Stimulated activated CD8-positive, alpha-beta memory T cell treated with anti-CD3 and anti-CD28 coated beads, Interleukin-7, amount 100 ng/mL, for 48 hours (primary cell): ENCODE measurements at places on chromosomes 1 and 21.

DNA sequence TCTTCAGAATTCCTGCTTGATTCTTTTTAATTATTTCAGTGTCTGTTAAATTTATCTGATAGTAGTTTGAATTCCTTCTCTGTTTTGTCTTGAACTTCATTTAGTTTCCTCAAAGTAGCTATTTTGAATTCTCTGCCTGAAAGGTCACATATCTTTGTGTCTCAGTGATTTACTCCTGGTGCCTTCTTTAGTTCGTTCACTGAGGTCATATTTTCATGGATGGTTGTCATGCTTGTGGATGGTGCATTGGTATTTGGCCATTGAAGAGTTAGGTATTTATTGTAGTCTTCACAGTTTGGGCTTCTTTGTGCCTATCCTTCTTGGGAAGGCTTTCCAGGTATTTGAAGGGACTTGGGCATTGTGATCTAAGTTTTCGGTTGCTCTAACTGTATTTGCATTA, 267.9 kb downstream of the HHAT start:
- no peak for DNase-seq

- DNase-seq: no peak
Observed at GRCh38 chr1:40032240-40032891, 8.2 kb upstream of the CAP1 start.

GRCh38 chr1:206847946-206848345, 17.5 kb upstream of the IL20 start:
- no peak for DNase-seq

DNA sequence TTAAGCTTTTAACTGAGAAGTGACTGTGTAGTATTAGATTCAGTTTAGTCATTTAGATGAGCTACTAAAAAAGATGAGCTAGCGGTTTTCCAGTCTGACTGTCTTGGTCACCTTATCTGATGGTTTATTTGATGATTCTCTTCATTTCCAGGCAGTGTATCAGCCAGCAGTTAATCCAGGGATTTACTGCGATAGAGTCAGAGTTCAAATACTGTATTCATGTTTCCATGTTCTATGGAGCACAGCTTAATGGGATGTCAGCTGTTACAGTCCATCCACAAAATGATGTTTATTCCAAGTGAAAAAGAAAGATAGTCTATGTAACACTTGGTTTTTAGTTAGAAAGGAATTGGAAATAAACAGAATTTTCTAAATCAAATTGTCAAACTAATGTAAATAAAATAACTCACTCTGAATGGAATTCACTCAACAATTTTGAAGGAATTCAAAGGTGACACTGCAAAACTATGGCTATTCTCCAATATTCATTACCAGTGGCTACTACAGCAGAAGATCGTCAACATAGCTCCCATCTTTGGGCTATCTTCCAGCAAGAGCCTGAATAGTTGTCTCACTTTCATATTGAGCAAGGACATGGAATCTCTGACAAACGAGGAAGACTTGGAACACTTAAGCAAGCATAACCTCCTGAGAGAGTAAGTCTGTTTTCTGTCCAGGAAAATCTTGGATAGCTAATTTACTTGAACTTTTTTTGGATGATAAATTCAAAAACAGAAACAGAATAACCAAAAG, 54.6 kb upstream of the DPT start:
- no peak for DNase-seq

GRCh38 chr1:32431736-32432400, 33.0 kb upstream of the ZBTB8B start:
- no peak for DNase-seq

DNA sequence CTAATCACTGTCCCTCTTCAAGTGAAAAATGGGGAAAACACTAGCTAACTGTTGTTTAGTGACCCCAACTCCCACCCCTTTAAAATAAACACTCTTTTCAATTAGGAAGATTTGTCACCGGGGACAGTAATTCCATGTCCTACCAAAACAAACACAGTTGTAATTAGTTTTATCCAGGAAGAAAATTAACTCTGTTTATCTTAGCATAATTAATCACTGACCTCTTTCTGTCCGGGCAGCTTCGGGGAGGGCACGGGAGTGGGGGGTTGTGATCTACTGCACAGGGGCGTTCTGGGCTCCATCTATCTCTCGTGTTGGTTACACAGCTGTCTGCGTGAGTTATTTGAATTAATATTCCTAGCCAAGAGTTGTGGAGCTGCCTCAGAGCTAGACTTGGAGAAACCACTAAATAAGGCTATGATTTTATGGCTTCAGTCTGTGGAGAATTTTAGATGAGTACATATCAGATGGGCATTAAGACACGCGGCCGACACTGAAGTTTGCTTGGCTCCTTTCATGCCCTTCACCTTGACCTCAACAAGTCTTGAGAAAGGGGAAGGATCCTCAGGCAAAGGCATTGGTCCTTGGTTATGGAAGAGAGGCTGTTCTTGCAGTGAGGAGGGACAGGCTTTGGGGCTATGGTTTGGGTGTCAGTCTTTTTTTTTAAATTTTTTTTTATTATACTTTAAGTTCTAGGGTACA, 102.0 kb upstream of the TRABD2B start:
- no peak for DNase-seq

- DNase-seq: no peak
Observed at GRCh38 chr1:47818682-47819573, 178.3 kb downstream of the TRABD2B start.

- DNase-seq: no peak
Observed at GRCh38 chr1:96346719-96347118, 374.9 kb upstream of the PTBP2 start.

DNA sequence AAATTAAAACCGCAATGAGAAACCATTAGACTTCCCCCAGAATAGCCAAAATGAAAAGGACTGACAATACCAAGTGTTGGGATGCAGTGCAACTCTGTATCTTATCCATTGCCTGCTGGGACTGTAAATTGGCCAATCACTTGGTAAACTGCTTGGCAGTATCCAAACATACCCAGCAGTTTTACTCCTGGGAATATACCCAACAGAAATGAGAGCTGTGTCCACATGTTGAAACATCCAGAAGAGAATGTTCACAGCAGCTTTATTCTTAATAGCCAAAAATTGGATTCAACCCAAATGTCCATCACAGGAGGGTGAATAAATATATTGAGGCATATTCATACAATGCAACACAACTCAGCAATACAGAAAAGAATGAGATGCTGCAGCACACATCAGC, 13.7 kb upstream of the FAM20B start:
- no peak for DNase-seq

- no peak for DNase-seq
Observed at GRCh38 chr1:228652116-228652515, 83.2 kb upstream of the RHOU start.

DNA sequence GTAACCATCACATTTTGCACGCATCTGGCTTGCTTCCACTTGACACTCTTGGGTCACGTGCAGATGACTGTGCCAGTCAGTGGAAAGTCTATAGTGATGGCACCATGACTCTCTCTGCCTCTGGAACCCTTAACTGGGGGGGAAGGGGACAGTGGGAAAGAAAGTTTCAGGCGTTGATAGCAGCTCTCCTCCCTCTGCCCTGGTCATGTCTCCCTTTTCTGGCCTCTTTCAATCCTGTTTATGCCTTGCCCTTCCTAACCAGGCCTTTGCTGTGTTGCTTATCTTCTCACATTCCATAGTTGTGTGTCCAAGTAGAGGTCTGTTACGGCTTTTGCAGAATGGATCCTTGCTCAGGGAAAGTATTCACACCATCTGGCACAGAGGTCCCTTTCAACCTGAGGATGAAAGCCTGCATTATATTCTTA, 93.5 kb downstream of the NRDC start:
- DNase-seq: no peak

DNA sequence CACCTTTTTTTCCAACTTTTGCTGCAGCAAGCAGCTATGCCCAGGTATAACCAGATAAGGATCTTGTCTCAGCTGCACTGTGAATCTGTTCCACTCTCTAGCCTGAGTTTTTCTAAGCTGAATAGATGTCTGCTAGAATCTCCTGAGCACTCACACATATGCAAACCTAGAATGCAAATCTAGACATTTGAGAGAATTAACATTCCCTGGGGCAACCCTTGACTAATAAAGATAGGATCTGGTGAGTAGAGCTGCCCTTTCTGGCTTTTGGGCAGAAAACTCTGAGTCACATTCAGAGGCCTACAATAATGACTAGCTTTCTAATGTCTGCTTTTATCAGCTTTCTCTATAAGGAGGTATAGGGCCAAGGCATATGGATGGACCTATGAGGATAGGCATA, 61.4 kb upstream of the BARHL2 start:
- no peak for DNase-seq

GRCh38 chr1:9867408-9868243, 42.4 kb downstream of the CTNNBIP1 start:
- peak; percentile 60 for DNase-seq

GRCh38 chr1:92066321-92066720, 8.9 kb downstream of the SETSIP start:
- DNase-seq: no peak

GRCh38 chr1:63865561-63865960, 91.7 kb downstream of the ROR1 start:
- DNase-seq: no peak

- DNase-seq: no peak
Observed at GRCh38 chr1:9592510-9593075, 3.9 kb downstream of the TMEM201 start.

GRCh38 chr1:160722726-160723125, 11.1 kb upstream of the CD48 start:
- DNase-seq: no peak

- no peak for DNase-seq
Observed at GRCh38 chr1:185515696-185516095, 198.7 kb upstream of the IVNS1ABP start.

- DNase-seq: no peak
Observed at GRCh38 chr1:233815865-233816264, 88.6 kb upstream of the SLC35F3 start.

DNA sequence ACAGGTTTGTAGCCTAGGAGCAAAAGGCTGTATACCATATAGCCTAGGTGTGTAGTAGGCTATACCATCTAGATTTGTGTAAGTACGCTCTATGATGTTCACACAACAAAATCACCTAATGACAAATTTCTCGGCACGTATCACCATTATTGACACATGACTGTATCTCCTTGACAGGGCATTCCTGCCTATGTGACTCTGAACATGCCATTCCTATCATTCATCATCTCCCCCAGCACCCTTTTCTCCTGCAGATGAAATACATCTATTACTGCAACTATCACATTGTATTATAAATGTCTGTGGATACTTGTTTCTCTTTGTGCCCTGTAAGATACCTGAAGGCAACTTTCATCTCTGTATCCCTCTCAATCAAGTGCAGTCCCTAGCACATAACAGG, 29.9 kb downstream of the TP53BP2 start:
- DNase-seq: no peak

DNA sequence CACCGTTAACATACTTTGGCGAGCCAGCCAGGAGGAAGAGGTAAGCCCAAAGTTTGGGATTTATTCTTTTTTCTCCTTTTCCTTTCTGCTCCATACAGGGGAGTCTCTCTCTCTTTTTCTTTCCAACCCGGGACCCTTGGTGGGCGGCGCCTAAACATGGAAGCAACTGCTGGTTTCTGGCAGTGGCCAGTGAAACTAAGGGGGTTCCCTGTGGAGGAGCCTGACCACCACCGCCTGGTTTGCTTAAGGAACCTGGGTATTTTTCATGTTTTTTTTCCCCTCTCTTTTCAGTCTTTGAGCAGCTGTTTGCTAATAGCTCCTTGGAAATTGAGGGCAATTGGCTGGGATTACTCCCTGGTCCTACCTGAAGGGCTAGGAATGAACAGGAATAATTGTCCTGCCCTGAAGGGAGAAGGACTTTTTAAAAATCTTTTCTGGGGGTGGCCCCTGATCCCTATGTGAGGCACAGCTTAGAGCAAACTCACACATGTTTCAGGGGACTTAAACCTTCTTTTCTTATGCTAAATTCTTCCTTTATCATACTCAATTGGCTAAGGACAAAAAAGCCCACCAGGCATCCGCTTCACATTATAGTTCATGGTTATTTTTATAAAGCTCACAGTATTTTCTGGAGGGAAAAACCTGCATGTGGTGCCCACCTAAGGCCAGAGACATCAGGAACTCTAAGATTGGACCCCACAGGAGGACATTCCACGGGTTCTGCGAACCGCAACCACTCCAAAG, 61.3 kb upstream of the PLD5 start:
- no peak for DNase-seq

- no peak for DNase-seq
Observed at GRCh38 chr1:106956721-106957120, 99.8 kb upstream of the PRMT6 start.

DNA sequence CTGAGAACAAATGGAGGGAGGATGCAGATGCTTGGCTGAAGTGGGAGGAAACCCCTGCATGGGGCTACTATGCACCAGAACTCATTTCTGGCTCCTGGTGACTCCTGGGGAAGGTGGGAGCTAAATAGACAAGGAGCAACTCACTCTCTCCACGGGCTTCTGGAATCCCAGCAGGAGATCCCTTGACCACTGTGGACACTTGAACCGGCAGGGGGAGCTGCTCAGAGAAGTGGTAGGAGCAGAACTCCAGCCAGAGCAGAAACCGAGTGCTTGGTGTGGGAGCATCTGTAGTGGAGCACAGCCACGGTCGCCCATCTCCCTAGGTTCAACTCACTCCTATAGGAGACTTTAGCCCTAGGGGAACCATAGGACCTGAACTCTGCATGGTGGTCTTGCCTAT, 205.6 kb upstream of the GJB5 start:
- DNase-seq: no peak

- no peak for DNase-seq
Observed at GRCh38 chr1:36821386-36821785, 212.9 kb downstream of the GRIK3 start.

DNA sequence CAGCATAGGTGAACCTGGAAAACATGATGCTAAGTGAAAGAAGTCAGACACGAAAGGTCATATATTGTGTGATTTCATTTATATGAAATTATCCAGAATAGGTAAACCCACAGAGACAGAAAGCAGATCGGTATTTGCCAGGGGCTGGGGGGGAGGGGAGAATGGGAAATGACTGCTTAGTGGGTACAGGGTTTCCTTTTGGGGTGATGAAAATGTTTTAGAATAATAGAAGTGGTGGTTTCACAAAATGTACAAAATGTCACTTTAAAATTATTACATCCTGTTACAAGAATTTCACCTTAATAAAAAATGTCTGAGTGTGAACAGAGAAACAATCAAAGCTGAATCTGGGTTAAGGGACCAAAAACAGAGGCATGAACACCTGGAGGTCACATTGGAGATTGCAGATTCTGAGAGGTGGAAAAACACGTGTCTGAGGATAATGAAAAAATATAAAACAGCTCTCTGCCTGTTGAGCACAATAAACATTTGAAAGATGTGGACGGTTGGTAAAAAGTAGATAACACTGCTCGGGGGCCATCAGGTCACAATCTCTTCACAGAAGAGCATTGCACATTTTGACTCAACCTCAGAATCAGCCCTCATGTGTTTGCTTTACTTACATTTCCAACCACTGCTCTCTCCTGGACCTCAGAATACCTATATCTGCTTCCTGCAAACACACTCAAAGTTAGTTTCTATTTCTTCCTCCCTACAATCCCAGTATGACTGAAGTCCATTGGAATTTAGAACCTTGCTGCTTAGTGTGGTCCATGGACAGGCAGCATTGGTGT, 3.2 kb downstream of the SLAMF6 start:
- DNase-seq: no peak
